Activated naive CD8-positive, alpha-beta T cell treated with anti-CD3 and anti-CD28 coated beads, Interleukin-2, amount 10 ng/mL, durations not matched to agents 7 days and 5 days (primary cell): ENCODE measurements at places on chromosomes 2 and 18. TPM values are rescaled to one million over a fixed set of nuclear protein-coding genes. Genes with fewer than 3 reads are reported as not detected.

DNA sequence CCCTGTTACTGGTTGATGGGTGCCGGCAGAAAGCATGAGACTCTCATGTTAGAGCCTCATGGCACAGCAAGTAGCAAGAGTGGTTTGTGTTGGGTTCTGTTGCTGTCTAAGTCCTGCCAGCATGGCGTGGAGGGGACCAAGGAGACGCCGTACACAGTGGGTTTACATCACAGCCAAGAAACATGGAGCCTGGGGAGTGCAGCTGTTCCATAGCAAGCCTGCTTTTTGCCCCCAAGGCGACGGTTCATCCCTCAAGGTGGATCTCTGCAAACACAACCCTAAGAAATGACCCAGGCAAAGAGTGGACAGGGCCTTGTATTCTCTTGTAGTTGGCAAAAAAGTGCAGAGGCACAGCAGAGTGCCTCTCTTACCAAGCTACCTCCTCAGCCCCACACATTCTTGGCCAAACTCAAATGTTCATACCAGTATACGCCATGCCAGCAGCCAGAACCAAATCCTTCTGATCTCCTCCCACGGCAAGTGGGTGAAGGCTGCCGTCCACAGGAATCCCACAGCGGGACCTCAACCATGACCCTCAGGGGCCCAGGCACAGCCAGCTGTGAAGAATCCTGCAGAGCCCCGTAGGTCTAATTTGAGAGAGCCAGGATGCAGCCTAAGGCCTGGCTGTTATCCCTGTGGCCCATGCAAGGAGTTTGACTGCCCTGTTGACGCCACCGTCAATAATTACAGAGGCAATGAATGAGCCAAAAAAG, 19.0 kb downstream of the SNED1 start:
- DNase-seq = no peak
- H3K4me1 ChIP-seq = peaks cover 2% of the 10 kb centered on the region
- no peaks in the 10 kb centered on the region for H3K36me3 ChIP-seq
- no peaks in the 10 kb centered on the region for H3K27me3 ChIP-seq
- no peak overlapping the region for H3K27ac ChIP-seq

GRCh38 chr2:201769666-201770373, 10.9 kb downstream of the ALS2 start:
- DNase-seq = no peak
- no peak overlapping the region for H3K4me3 ChIP-seq
- H3K4me1 ChIP-seq = peaks cover 4% of the 10 kb centered on the region
- H3K36me3 ChIP-seq = peaks cover 9% of the 10 kb centered on the region
- no peaks in the 10 kb centered on the region for H3K27me3 ChIP-seq

DNA sequence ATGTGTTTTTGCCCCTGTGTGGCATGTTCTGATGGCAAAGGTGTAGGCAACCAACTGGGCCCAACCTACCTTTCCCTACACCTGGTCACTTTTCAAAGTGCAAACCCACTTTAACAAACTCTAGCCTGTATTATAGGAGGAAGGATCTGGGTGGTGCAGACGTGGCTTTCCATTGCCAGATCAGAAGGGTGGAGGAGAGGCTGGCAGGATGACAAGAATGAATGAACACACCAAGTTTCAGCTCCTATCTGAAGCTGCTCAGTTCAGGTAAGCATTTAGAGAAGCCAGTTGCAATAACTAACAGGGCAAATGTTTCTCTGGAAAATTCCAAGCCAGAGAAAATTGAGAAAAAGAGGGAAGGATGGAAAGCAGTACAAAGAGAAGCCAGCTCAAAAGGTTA, 707 bp upstream of the SERPINB7 start:
- H3K4me1 ChIP-seq = no peaks in the 10 kb centered on the region
- no peak overlapping the region for H3K4me3 ChIP-seq
- H3K27ac ChIP-seq = no peak overlapping the region
- no peaks in the 10 kb centered on the region for H3K36me3 ChIP-seq

GRCh38 chr18:57052173-57052572, 94.7 kb upstream of the BOD1L2 start:
- H3K4me1 ChIP-seq = no peaks in the 10 kb centered on the region
- H3K27ac ChIP-seq = no peak overlapping the region
- DNase-seq = no peak
- no peaks in the 10 kb centered on the region for H3K36me3 ChIP-seq
- H3K27me3 ChIP-seq = no peaks in the 10 kb centered on the region

DNA sequence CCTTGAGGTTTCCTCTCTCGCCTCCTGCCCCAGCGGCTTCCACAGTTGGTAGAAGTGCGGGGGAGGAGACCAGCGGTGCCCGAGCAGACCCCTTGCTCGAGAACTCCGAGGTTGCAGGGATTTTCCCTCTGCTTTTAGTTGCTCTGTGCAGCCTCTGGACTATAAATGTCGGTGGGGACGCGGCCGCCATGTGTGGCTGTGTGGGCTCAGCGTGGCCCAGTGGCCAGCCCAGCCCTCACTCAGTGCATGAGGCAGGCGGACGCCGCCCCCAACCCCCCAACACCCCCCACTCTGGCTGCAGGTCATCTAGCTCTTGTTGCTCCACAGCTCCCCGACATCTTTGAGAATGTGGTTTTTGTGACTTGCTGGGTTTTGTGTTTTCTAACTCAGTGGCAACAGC, 15.3 kb upstream of the D2HGDH start:
- peaks cover 37% of the 10 kb centered on the region for H3K36me3 ChIP-seq
- H3K4me3 ChIP-seq = no peak overlapping the region
- no peak overlapping the region for H3K27ac ChIP-seq
- H3K27me3 ChIP-seq = no peaks in the 10 kb centered on the region
- H3K4me1 ChIP-seq = no peaks in the 10 kb centered on the region
- DNase-seq = no peak

GRCh38 chr18:27017901-27018500, 152.5 kb upstream of the AQP4 start:
- no peak overlapping the region for H3K4me3 ChIP-seq
- no peak for DNase-seq
- H3K27me3 ChIP-seq = no peaks in the 10 kb centered on the region
- no peaks in the 10 kb centered on the region for H3K4me1 ChIP-seq
- no peaks in the 10 kb centered on the region for H3K36me3 ChIP-seq
- H3K27ac ChIP-seq = no peak overlapping the region

GRCh38 chr18:10514601-10515000, 11.2 kb upstream of the NAPG start:
- no peaks in the 10 kb centered on the region for H3K36me3 ChIP-seq
- H3K27me3 ChIP-seq = peaks cover 32% of the 10 kb centered on the region
- no peak overlapping the region for H3K27ac ChIP-seq
- no peak overlapping the region for H3K4me3 ChIP-seq
- no peak for DNase-seq

DNA sequence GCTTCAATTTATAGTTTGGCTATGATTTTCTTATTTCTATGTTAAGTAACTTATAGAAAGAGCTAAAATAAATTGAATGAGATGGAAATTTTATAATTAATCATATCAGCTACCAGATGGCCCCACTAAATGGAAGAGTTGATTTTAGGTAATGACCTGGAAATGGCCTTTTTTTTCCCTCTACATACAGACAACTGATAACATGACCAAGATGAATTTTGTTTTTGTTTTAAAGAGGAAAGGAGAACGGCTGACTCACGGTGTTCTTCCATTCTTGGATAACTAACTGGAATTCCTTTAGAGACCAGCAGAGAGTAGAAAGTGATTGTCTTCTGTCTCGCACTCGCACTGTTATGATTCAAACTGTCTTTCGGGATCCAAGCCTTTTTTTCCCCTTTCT, 91.0 kb downstream of the TMEM185B start:
- no peak overlapping the region for H3K4me3 ChIP-seq
- peaks cover 3% of the 10 kb centered on the region for H3K4me1 ChIP-seq
- H3K27me3 ChIP-seq = no peaks in the 10 kb centered on the region
- no peak overlapping the region for H3K27ac ChIP-seq

Gene DCDC2C
- total RNA-seq = not detected

Gene RPIA
- total RNA-seq = 37.5 TPM

Gene ABCA12
- not detected for total RNA-seq

Gene INHBB
- total RNA-seq = not detected

Gene STAM2
- 19.0 TPM for total RNA-seq

Gene KCNF1
- not detected for total RNA-seq
